Endodermal cell (in vitro differentiated cells): ENCODE measurements at places on chromosomes 12 and 14. TPM values are rescaled to one million over a fixed set of nuclear protein-coding genes. Genes with fewer than 3 reads are reported as not detected.
A peak's percentile ranks its signal among the peaks of the same experiment; 100 is the strongest.

Gene PIWIL1
- not detected in 3 replicates for total RNA-seq

- DNase-seq, result peak; percentile 40
Measured at GRCh38 chr14:101125719-101126651, 222.5 kb upstream of the RTL1 start.

DNA sequence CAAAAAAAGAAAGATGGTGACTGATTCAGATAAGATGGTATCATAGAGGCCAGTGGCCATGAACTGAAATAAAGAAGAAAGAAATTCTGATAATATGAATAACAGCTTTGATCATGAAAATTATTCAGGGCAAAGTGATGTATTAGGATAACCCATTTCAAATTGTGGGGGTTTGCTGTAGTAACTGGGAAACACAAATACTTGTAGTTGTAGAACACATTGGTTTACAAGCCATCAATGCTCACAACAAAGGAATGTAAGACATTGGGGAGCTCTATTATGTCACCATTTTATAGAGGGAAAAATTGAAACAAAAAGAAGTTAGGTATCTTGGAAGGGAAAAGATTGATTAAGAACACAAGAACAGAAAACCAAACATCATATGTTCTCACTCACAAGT, 140.4 kb upstream of the FRMD6 start:
- DNase-seq, result no peak

DNA sequence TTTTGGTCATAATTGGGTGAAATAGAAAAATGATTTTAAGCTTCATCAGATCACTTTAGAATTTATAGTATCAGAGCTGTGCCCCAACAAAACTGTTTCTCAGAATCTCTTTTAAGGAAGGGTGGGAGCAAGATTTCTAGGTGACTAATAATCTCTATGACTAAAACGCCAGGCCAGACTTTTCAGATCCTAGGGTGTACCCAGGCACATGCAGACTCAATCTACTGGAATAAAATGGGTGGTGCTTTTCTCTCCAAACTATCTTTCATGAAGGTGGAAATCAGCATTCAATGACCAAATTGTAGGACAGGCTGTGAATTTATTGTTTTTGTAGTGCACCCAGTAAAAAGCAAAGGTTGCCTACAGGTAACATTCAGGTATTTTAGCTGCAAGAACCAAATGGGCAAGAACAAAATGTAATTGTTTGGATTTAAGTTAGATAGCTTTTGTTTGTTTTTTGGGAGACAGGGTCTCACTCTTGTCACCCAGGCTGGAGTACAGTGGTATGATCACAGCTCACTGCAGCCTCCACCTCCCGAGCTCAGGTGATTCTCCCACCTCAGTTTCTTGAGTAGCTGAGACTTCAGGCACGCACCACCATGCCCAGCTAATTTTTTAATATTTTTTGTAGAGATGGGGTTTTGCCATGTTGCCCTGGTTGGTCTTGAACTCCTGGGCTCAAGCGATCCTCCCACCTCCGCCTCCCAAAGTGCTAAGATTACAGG, 49.5 kb downstream of the PPP2R5C start:
- no peak for DNase-seq

Gene KLHDC2
- total RNA-seq, result 48.4 to 58.1 TPM (median 56.1 TPM) in 3 replicates

- no peak for DNase-seq
Measured at GRCh38 chr12:119877639-119877948, 474 bp upstream of the CIT start.

Gene SDR9C7
- not detected in 2 replicates for total RNA-seq

DNA sequence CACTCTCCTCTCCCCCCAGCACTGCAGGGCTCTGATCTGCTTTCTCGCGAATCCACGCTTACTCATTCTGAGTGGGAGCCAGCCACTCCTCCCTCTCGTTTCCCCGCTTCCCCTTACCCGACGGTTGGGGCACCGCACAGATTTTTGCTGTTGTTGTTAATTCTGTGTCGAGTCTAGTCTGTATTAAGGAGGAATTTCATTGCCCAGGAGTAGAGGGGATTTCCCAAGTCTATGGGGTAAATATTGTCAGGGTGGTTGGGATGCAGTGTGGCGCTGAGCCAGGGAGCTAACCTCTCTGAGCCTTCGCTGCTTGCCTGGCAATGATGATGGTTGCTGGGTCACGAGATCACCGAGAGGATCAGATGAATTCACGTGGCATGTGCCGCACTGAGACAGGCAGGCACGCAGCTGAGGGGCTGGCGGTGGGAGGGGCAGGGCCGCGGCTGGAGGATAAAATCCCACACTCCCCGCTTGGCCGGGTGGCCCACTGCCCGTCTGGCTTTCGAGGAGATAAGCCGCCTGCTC, 18.5 kb downstream of the NCOR2 start:
- no peak for DNase-seq
